ENCODE measurements at places on chromosomes 13 and 19.
A peak's percentile ranks its signal among the peaks of the same experiment; 100 is the strongest.

- no peak for DNase-seq
Observed at GRCh38 chr13:31912647-31913401, 118.8 kb upstream of the FRY start.

DNA sequence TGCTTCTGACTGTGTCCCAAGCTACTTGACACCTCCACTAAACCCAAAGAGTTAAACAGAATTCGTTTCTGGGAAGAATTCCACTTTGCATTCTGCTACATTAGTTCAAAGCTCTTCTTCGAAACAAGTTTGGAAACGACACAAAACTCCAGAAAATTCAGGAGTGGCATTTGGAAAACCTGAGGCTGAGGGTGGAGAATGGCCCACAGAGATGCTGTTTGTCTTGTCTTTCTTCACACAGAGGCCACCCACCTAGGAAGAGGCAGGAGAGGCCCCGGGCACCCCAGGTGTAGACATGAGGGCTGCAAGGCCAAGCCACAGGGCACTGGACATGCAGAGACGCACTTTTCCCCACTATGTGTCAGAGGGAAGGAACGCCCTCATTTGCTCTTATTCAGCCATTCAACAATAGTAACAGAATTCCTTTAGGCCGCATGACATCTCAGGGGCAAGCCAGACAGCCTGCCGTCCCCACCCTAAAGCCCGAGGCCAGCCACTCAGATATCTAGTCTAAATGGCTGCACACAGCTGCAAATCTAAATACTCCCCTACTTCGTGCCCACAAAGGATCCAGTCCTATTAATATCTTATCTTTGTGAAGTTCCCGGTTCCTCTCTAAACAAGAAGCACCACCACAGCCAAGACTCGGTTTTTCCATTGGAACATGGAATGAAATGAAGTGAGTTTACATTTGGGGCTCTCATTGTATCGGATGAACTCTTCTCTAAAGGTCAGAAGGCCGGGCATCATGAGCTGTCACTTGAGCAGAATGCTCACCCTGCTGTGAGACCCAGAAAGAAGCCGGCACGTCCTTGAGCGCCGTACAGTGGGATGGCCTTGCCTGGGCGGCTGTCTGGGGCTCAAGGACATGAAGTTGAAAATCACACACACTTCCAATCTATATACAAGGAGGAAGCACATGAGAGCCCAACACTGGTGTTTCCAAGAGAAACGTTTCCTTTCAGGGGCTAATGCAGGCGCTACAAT is 19.8 kb downstream of the COL4A1 start:
- DNase-seq = no peak

DNA sequence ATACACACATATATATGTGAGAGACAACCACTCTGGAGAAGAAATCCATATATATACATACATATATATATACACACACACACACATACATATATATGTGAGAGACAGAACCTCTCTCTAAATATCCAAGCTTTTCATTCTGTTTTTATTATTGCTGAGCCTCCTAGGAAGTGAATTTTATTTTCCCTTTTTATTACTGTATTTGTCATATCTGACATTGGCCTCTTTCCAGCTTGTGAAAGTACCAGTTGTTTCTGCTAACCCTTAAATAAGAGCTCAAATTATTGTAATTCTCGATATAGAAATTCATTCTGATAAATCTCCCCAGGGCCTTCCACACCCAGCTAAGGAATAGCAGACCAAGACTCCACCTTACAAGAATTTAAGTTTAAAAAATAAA is 81.0 kb downstream of the NUFIP1 start:
- DNase-seq = no peak

DNA sequence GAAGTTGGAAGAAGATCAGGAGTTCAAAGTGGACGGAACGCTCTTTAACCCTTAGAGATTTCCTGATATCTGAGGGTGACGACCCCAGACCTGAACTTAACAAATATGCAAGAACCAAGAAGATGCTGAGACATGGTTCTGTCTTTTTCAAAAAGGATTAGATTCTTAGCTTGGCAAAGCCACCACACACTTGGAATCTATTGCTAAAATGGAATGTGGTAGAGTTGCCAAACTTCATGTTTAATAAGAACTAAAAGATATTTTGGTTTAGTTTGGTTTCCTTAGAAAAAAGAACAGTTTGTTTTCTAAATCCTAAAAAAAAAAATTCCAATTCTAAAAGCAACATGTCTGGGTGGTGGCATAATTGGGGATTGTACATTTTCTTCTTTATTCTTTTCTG is 29.5 kb downstream of the UNC13A start:
- DNase-seq = no peak

- DNase-seq = no peak
Observed at GRCh38 chr19:20664901-20665781, 3.8 kb upstream of the ZNF626 start.

DNA sequence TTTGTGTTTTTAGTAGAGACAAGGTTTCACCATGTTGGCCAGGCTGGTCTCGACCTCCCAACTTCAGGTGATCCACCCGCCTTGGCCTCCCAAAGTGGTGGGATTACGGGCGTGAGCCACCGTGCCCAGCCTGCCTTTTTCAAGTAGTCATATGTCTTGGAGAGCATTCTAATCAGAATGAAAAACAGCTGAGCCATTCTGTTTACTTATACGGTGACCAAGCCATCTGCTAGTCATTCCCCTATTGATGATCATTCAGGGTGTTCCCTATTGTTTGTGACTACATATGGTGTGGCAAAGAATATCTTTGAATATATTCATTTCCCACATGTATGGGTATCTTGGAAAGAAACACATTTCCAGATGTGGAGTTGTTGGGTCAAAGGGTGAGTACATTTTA is 17.2 kb downstream of the BLOC1S3 start:
- no peak for DNase-seq

- DNase-seq = no peak
Observed at GRCh38 chr19:33377586-33378475, 4.3 kb downstream of the CEBPG start.

GRCh38 chr19:12748489-12748888 is 3.1 kb upstream of the BEST2 start:
- DNase-seq = no peak

- no peak for DNase-seq
Observed at GRCh38 chr13:86409466-86410241, 610.4 kb upstream of the SLITRK6 start.

- peak; percentile 71 for DNase-seq
Observed at GRCh38 chr13:114148521-114148855, 16.1 kb upstream of the RASA3 start.

DNA sequence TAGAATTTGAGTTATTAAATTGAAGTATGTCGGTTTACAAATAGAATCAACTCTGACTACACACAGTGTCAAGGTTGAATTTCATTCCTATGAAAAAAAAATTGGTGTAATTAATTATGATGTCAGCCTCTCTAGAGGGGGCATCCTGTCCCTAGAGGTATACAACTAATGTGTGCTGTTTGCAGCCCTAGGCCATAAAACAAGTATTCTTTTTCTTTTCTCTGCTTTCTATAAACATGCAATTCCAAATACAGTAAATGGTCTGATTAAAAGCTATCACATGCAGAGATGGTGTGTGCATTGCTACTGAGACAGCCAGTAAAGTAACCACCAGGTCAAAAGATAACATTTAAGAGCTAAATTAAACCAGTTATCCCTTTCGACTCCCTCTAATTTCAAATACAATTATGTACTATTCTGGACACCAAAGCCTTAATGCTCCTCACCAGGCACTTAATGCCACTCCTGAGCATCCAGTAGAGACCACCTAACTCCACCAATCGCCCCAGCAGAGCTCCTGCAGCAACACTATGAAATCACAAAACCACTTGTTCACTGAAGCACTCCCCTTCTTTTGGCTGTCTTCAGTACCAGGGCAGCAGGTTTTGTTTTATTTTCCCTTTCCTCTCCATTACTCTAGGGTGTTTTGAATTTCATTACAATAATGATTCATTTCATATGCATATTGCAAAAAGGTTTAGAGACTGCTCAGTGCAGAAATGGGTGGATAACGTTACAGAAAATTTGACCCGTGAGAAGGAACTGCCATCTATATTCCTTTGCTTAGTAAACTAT is 426.9 kb downstream of the PCDH9 start:
- DNase-seq = no peak

DNA sequence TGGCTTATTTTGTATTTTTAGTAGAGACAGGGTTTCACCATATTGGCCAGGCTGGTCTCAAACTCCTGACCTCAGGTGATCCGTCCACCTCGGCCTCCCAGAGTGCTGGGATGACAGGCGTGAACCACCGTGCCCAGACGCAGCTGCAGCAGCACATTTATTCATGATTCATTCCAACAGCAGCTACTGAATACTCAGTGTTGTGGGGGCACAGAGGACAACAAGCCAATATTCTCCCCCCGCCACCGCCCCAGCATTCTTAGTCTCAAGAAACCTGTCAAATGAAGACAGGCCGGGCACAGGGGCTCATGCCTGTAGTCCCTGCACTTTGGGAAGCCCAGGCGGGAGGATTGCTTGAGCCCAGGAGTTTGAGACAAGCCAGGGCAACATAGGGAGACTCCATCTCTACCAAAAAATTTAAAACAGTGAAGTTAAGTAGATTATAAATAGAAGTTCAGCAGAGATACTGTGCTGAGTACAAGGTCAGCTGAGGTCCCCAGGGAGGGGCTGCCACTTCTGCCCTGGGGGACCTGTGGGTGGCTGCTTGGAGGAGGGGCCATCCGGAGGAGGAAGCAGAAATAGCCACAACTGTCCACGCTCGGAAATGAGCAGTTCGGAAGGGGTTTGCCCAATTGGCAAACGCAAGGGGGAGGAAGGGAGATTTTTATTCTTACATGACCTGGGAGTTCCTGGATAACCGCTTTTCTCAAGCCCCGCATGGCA is 4.3 kb downstream of the DOT1L start:
- DNase-seq = no peak

DNA sequence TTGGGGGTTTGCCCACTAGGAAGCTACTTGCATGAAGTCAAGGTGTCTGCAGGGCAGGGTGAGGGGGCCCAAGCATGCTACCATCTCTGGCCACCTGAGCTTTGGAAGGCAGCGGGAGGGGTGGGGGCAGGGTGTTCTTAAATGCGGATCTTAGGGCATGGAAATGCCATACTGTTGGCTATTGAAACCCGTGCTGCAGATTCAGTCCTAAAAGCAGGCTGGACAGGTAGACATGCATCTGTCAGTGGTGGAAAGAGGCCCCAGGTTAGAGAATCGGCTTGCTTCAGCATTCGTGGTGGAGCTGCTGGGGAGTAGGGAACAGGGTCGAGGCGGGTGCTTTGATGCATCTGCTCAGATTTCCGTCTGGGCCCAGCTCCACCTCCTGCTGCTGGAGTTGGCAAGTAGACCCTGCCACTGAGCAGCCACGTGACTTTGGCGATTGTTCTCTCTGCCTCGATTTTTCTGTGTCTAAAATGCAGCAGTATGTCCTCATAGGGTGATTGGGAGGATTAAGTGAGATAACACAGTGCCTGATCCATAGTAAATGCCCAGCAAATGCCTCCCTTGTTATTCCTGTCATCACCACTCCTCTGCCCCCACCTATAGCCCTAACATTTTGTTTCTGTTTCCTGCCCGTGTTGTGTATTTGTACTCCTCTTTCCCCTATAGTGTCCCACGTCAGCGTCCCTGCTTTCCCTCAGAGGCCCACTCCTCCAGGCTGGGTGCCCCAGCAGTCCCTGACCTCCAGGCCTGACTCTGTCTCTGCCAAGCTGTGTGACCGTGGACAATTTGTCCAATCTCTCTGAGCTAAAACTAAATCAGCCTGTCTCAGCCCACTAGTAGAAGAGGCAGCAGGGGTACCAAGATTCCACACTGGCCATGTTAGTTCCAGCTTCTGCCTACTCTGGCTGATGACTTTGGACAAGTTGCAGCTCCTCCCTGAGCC is 5.8 kb downstream of the PPP1R37 start:
- DNase-seq = no peak

GRCh38 chr19:12946092-12946721 is 545 bp downstream of the RAD23A start:
- no peak for DNase-seq

DNA sequence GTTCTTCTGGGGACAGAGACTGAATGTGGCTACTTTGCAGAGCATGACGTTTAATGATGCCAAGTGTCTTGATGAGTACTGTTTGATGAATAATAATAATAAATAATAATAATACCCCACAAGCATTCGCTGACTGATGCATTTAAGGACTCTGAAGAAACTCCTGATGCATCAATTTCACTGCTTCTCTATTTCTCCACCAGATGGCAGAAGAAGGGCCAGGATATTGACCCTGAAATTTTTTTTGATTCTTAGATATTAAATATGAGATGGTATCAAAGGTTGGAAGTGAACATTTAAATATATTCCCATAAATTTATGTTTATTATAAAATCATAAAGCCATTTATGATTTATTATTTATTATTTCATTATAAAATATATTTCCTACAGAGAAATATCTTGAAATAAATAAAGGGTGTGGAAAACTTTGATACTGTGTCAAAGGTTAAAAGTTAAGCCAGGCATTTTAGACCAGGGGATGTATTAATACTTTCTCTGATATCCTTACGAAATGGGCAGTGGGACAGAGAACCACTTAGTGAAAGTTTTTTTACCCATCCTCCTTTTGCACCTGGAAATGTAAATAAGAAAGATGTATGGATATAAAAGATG is 170.9 kb downstream of the LACC1 start:
- DNase-seq = no peak

- DNase-seq = no peak
Observed at GRCh38 chr19:18418029-18418482, 1.1 kb upstream of the SSBP4 start.

DNA sequence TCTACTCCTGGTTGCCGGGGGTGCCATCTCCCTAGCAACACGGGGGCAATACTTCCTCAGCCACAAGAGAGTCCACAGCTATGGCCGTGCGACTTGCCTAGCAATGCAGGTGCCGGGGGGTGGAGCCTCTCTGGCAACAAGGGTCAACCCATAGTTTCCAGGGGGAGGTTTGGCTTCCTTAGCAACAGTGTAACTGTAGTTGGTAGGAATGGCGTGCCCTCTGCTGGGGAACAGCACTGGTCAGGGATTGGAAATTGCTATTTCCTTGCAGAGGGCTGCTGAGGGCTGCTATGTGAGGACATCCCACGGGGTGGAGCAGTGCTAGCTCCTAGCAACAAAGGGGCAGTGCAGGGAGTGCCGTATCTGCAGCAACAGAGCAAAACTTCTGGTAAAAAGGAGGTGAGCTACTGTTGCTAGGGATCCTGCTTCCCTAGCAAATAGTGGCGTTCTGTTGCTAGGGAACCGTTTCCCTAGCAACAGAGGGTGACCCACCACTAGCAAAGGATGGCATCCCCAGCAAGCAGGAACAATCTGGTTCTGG is 7.0 kb upstream of the TMC4 start:
- DNase-seq = no peak

DNA sequence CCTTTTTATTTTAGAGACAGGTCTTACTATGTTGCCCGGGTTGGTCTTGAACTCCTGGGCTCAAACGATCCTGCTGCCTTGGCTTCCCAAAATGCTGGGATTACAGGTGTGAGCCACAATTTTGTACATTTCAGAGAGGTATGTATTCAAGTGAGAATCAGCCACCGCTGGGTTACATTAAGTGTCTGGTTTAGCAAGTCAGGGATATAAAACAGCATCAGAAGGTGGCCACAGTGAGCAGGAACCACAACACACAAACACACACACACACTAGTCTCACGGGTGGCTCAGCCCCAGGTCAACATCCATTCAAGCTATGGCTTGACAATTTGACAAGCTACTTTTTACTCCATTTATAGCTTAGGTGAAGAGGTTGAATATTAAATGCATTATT is 20.2 kb downstream of the KLK5 start:
- DNase-seq = no peak
